Stimulated activated CD8-positive, alpha-beta memory T cell treated with anti-CD3 and anti-CD28 coated beads, Interleukin-12 subunit alpha, Interleukin-12 subunit beta, amount 100 ng/mL, for 1 hour (primary cell): ENCODE measurements at places on chromosomes 3 and 15.

DNA sequence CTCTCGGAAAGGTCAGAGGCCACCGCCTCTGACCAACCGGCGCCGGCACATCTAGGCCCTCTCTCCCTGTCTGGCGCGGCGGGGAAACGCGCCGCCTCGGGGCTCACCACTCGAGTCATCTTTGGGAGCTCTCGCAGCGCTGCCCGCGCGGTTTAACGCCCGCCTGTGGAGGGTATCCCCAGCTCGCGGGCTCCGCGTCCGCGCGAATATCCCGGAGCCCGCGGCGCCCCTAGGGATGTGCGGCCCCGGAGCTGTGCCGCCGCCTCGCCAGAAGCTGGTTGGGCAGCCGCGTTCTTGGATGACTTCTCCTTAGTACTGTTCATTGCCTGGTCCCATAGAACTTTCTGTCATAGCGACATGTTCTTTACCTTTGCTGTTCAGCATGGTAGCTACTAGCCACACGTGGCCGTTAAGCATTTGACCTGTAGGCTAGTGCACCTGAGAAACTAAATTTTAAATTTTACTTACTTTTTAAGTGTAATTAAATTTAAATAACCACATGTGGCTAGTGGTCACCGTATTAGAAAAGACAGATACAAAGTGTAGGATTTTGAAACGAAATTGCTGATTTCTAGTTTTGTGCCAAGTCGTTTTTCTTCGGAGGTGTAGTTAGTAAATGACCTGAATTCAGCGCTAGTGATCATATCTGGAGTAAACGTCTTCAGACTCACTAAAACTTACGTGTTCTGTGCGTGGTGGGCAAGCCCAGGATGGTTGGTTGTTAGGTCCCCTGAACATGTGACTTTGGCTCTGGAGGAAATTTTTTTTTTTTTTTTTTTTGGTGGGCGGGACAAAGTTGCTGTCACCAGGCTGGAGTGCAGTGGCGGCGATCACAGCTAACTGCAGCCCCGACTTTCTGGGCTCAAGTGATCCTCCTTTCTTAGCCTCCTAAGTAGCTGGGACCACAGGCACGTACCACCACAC is 835 bp downstream of the ARIH2 start:
- peak; percentile 20 for DNase-seq

GRCh38 chr15:56734013-56734635 is 815 bp upstream of the ZNF280D start:
- no peak for DNase-seq

DNA sequence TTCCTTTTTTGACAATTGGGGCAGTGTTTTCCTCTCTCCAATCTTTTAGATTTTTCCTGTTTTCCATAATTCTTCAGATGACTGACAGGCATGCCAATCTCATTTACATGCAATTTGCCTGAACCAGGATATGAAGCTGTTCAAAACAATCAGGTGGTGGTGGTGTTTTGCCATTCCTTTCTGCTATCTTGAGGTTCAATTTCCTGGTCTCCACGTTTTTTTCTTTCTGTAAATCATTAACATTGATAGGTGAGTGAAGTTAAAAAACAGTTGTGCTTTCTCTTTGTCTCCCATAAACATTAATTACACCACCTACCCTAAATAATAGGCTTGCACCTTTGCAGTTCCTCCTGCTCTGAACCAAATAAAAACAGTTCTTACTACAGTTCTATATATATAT is 49.1 kb downstream of the C2CD4A start:
- DNase-seq: no peak

- no peak for DNase-seq
Measured at GRCh38 chr15:94855018-94855408, 623.7 kb downstream of the MCTP2 start.

GRCh38 chr3:132881756-132882409 is 156.3 kb upstream of the TMEM108 start:
- no peak for DNase-seq

- no peak for DNase-seq
Measured at GRCh38 chr3:10380906-10381305, 60.0 kb upstream of the SEC13 start.

GRCh38 chr3:81013360-81013759 is 748.1 kb downstream of the GBE1 start:
- no peak for DNase-seq

DNA sequence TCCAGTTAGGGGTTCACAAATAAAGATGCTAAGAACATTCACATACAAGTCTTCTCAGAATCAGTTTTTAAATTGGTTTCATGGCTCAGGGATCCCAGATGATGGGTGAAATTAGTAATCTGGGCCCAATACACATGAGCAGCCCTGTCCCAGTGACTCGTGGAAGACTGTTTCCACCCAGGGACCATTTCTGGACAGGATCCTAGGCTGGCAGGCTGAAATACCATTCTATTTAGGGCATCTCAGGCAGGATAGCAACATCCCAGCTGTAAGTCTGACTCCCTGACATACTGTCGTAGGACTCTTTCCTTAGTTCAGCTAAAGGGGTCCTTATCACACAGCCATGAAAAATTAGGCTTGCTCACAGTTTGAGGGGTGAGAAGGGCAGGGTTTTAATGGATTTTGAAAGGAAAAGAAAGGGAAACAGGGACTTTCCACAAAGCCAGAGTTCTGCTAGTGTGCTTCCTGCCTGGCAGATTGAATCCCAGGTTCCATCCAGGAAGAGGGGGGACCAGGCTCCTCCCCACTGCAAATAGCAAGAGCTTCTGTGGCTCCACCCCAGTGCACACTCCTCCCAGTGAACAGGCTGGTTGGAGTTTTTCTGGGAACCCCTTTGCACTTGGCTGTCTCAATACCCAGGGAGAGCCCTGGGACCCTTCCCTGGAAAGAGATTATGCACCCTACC is 41.3 kb upstream of the LYZL4 start:
- DNase-seq: no peak

DNA sequence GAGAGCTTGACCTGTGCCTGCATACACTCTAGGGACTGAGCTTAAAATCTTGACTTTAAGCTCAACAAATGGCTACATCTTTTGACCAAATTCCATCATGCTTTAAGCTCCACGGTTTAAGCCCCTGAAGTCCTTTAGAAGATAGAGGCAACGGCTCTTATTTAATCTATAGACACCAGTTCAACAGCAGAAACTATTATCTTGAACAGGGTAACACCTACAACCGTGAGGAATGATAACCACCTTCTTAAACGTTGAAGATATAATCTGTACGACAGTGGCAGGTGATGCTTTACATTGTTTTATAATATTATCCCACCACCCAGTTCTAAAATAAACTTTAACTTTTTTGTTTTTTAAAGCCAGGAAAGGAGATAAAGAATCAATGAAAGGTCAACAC is 1007.8 kb downstream of the FHIT start:
- no peak for DNase-seq

DNA sequence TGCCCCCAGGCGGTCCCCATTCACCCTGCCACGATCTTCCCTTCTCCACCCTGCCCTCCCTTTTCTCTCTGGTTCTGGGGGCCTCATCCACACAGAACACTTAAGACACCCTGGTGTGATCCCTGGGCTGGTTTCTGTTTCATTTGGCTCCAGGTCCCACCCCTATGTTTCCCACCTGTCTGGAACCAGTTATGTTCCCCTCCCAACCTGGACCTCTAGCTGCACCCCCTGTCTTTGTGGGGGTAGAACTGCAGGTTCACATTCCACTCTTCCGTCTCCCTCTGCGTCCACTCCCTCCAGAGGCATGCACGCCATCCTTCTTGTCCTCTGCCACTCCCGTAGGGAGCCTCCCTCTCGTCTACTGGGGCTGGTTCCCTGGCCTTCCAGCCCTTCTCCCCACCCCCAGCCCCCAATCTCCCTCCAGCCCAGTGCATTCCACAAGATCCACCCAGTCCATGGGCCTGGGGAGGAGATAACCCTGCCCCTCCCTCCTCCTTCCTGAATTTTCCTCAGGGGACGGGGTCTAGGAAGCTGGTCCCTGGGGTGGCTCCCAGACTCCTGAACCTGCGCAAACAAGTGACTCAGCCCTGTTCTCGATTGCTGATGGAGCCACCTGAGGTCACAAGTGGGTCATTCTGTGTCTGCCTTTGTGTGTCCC is 73.8 kb downstream of the ABTB1 start:
- no peak for DNase-seq

GRCh38 chr15:58501636-58502188 is 69.9 kb downstream of the LIPC start:
- no peak for DNase-seq

- no peak for DNase-seq
Measured at GRCh38 chr15:73751899-73752805, 999 bp downstream of the INSYN1 start.

DNA sequence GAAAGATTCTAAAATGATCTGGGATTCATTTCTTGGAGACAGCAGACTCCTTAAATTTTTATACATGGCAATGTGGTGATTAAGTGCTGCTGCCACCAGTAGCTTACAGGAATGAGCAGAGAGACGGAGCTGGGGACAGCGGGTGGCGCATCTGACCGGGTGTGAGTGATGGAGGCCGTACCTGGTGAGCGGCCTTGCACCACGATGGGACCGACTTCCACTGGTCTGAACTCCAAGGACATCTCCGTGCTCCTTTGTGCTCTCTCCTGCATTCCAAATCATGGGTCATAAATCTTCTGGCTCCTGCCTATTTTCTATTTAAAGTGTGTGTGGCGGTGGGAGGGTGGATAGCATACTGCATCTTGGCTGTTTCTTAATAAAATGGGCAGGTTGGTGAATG is 262.6 kb downstream of the ABHD5 start:
- DNase-seq: no peak

- no peak for DNase-seq
Measured at GRCh38 chr3:99772171-99772570, 45.5 kb upstream of the CMSS1 start.

- DNase-seq: no peak
Measured at GRCh38 chr15:100877551-100877950, 2.1 kb upstream of the ALDH1A3 start.

DNA sequence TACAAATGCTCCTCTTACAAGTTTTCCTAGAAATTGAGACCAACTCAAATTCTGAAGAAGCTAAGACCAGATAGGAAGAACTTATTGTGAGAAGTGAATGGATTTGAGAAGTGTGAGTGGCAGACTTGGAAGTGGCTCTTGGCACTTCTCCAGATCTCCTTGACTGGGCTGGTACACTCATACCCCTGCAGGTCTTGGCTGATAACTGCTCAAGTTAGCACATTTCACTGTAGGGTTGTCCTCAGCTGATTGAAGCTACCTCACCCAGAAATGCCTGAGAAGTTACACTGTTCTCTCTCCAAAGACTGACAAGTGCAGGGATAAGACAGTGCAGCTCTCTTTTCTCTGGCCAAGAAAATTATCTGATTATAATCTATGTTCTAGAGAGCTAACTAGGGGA is 16.5 kb upstream of the CLDN1 start:
- DNase-seq: no peak

- no peak for DNase-seq
Measured at GRCh38 chr15:25392806-25393205, 46.0 kb downstream of the UBE3A start.

DNA sequence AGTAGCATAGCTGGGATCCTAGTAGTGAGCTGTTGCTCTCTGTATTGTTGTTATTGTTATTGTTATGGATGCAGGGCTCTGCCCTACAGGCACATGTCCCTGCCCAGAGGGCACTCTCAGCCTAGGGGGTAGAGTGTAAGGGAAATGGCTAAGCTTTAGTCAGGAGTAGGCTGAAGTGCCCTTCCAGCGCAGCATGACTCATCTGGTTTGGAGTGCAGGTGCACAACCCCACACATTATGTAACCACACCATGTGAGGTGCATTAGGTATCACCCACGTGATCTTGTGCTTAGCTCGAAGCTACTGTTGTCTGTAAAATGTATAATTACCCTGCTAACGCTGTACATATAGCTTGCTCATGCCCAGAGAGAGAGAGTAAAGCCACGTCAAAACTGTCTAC is 48.3 kb upstream of the TIPARP start:
- DNase-seq: no peak

- no peak for DNase-seq
Measured at GRCh38 chr3:142027735-142028134, 121.6 kb downstream of the TFDP2 start.

DNA sequence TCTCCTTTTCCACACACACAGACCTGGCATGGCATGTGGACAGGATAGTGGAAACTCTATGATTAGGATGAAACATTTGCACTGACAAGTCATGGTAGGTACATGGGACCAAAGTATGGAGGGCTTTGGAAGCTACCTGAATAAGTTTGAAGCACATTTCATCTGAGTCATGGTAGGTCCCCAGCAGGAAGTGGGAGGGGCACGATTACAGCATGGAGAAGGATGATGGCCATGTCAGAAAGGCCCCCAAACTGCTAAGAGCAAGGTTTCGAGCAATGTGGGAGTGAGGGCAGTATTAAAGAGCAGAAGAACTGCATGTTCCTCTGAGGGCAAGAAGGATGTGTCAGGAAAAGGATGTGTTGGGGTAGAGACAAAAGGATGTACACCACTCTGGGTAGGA is 51.5 kb upstream of the CSTA start:
- DNase-seq: no peak

DNA sequence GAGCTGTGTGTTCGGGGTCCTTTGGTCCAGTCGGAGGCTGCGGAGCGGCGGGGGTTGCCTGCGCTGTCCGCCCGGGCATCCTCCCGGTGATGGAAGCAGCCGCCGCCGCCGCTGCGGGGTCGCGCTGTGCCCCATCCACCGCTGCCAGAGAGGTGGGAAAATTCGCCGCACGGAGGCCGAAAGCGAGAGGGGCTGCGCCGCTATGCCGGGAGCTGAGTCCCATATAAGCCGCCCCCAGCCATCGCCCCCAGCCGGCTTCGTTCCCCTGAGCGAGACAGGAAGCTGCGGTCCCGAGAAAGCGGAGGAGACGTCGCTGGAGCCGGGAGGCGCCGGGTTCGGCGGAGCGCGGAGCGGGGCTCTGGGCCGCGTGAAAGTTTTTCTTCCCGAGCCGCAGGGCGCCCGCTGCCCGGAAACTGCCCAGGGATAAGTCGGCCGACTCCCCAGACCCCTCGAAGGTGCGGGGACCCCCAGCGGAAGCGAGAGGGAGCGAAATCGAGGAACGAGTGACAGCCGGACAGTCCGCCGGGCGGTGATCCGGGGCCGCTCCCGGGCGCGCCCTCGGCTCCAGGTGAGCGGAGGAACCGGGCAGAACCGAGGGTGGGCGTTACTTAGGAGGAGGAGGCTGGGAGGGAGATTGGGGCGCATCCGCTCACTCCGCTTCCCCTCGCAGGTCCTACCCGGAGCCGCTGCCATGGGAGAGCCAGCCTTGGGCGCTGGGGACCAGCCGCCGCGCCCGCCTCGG is 574 bp downstream of the CHST2 start:
- DNase-seq: peak; percentile 6

- no peak for DNase-seq
Measured at GRCh38 chr15:73010154-73011152, 41.8 kb upstream of the NEO1 start.

- DNase-seq: no peak
Measured at GRCh38 chr3:147034359-147034758, 372.0 kb downstream of the ZIC4 start.

- no peak for DNase-seq
Measured at GRCh38 chr3:105806359-105806758, 62.5 kb downstream of the CBLB start.

DNA sequence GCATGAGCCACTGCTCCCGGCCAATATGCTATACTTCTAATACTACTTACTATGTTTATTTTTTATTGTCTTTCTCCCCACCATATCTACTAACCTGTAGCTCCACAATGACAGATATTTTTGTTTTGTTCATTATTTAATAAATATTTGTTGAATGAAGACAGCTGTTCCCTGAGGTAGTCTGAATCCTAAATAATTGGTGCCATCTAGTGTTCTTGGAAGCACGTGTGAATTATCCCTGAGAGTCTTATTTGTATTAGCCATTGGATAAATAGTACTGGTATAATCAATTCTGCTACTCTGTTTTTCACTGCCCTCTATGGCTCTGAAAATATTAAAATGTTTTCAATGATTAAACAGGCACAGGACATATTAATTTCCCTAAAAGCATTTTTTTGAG is 5.6 kb upstream of the APPL1 start:
- no peak for DNase-seq
